Tibial nerve (tissue), 4 donors: ENCODE measurements at places on chromosomes 3 and 15. TPM values are rescaled to one million over a fixed set of nuclear protein-coding genes. Genes with fewer than 3 reads are reported as not detected.

GRCh38 chr3:73327052-73327451 is 265.6 kb downstream of the EBLN2 start:
- H3K4me1 ChIP-seq: no peaks in the 10 kb centered on the region
- H3K27me3 ChIP-seq: no peaks in the 10 kb centered on the region
- H3K4me3 ChIP-seq: no peak overlapping the region
- H3K27ac ChIP-seq: no peak overlapping the region

DNA sequence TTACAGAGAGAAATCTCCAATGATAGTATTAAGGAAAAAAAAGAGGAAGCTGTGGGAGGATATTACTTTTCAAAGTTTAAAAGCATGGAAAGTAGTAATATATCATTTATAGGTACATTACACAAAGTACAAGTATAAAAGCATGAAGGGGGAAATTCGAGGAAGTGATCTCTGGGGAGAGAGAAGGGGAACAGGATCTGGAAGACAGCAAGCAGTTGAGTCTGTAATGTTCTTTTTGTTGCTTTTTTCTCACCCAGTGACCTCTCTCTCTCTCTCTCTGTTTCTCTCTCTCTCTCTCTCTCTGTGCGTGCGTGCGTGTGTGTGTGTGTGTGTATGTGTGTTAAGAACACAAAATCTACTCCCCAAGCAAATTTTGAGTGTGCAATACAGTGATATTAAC is 10.2 kb downstream of the C3orf20 start:
- H3K36me3 ChIP-seq: no peaks in the 10 kb centered on the region
- H3K4me1 ChIP-seq: no peaks in the 10 kb centered on the region
- H3K4me3 ChIP-seq: no peak overlapping the region
- H3K27me3 ChIP-seq: no peaks in the 10 kb centered on the region
- no peak for DNase-seq
- no peak overlapping the region for H3K27ac ChIP-seq

GRCh38 chr15:49079340-49080039 is 33.2 kb upstream of the SECISBP2L start:
- no peak overlapping the region for H3K4me3 ChIP-seq
- no peak overlapping the region for H3K27ac ChIP-seq
- no peak for DNase-seq
- no peaks in the 10 kb centered on the region for H3K36me3 ChIP-seq
- H3K27me3 ChIP-seq: no peaks in the 10 kb centered on the region
- H3K4me1 ChIP-seq: peaks cover 8% of the 10 kb centered on the region

SLCO2A1 gene
- total RNA-seq: 8.8 TPM

MITF gene
- total RNA-seq: 10.3 TPM

DNA sequence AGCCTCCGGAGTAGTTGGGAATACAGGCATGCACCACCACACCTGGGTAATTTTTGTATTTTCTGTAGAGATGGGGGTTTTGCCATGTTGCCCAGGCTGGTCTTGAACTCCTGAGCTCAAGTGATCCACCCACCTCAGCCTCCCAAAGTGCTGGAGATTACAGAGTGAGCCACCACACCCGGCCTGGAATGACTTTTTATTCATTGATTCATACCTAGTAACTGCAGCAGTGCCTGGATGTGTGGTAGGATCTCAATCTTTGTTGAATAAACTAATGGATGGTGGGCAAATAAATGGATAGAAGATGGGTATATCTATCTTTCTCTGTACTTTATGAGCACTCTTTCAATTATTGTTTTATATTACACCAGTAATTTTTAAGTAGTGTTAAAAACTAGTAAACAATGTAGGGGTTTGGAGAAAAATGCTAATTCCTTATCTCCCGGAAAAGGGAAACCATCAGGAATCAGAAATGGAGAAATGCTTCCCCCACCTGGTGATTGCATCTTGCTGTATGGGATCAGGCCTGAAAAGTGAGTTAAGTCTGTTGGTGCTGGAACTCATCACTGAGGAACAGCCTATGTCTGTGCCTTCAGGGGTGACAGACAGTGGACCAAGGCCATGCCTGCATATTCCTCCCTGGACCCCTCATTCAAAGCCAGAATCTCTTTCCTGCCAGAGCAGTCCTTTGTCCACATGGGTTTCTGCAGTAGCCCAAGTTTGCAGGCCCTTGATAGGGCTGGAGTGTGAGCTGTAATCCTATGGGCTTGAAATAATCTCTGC is 161.0 kb upstream of the CTDSPL start:
- H3K36me3 ChIP-seq: no peaks in the 10 kb centered on the region
- H3K4me3 ChIP-seq: no peak overlapping the region
- H3K27me3 ChIP-seq: no peaks in the 10 kb centered on the region
- no peaks in the 10 kb centered on the region for H3K4me1 ChIP-seq

TIGIT gene
- 0.42 TPM for total RNA-seq

GRCh38 chr3:183254487-183255347 is 1.7 kb downstream of the B3GNT5 start:
- H3K27ac ChIP-seq: peak overlapping the region; percentile 95
- no peaks in the 10 kb centered on the region for H3K27me3 ChIP-seq
- no peak for DNase-seq
- H3K4me1 ChIP-seq: peaks cover 14% of the 10 kb centered on the region
- H3K4me3 ChIP-seq: peak overlapping the region; percentile 56
- H3K36me3 ChIP-seq: no peaks in the 10 kb centered on the region

DNA sequence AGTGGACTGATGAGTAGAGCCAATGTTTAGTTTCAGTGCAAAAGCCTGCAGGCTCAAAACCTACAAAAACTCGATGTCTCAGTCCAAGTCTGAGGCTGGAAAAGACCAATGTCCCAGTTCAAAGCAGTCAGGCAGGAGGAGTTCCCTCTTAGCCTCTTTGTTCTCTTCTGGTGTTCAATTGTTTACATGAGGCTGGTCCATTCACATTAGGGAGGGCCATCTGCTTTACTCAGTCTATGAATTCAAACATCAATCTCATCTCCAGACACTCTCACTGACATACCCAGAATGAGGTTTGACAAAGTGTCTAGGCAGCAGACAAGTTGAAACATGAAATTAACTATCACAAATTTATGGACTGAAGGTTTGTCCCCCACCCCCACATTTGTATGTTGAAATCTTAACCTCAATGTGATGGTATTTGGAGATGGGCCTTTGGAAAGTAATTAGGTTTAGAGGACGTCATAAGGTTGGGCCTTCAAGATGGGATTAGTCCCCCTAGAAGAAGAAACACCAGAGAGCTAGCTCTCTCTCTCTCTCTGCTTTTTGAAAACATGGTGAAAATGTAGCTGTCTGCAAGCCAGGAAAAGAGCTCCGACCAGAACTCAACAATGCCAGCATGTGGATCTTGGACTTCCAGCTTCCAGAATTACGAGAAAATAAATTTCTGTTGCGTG is 438.5 kb upstream of the RGMA start:
- no peaks in the 10 kb centered on the region for H3K36me3 ChIP-seq
- no peak overlapping the region for H3K27ac ChIP-seq
- no peak for DNase-seq
- no peaks in the 10 kb centered on the region for H3K27me3 ChIP-seq
- no peak overlapping the region for H3K4me3 ChIP-seq
- H3K4me1 ChIP-seq: peaks cover 5% of the 10 kb centered on the region

DNA sequence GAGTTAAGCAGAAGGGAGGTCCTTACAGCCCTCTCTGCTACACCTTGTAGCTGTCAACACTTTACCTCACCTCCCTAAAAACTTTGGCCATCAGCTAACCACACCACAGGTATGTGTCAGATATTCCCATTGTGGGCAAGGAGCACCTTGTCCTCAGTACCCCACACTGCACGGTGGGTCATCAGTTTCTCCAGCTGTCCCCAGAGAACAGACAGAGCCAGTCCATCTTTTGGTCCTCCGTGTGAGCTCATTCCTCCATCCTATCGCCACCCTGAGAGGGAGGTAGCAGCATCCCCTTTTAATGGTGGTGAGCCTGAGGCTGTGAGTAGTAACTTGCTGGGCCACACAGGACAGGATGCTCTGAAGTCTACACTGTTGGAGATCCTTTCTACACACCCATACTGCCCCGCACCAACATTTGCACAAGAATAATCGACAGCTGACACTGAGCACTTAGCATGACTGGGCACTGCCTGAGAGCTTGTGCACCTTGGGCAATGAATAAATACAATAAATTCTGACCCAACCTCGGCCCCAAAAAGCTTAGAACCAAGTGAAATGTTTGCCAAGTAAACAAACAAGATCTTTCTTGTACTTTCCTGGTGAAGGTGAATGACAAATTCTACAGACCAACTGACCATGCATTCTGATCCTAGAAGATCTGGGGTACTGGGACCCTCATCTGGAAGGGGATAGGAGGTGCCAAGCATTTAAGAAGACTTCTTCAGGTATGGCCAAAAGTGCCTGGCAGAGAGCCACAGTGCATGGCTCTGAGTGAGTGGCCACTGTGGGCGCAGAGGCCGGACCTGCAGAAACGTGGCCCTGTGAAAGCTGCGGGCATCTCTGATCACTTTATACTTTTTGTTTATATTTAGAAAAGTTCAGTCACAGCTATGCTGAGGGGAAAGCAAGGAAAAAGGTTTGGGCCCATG is 6.9 kb downstream of the CHCHD4 start:
- DNase-seq: no peak
- H3K36me3 ChIP-seq: no peaks in the 10 kb centered on the region
- no peak overlapping the region for H3K4me3 ChIP-seq
- H3K27ac ChIP-seq: no peak overlapping the region

LSAMP gene
- total RNA-seq: 6.1 TPM

SLITRK3 gene
- total RNA-seq: not detected

- DNase-seq: no peak
- no peak overlapping the region for H3K27ac ChIP-seq
- H3K4me3 ChIP-seq: peak overlapping the region; percentile 17
- no peaks in the 10 kb centered on the region for H3K36me3 ChIP-seq
- no peaks in the 10 kb centered on the region for H3K27me3 ChIP-seq
- H3K4me1 ChIP-seq: no peaks in the 10 kb centered on the region
These were observed 1.6 kb downstream of the LINGO1 start for GRCh38 chr15:77630956-77631744.

ALDH1L1 gene
- 87.3 TPM for total RNA-seq
